ENCODE measurements at places on chromosomes 2 and 18.

- peak; percentile 17 for DNase-seq
Observed at GRCh38 chr2:219218217-219218731, 484 bp downstream of the ABCB6 start.

- DNase-seq: no peak
Observed at GRCh38 chr2:198890490-198890889, 567.2 kb downstream of the SATB2 start.

- DNase-seq: no peak
Observed at GRCh38 chr18:40608226-40608625, 1346.8 kb upstream of the PIK3C3 start.

- DNase-seq: no peak
Observed at GRCh38 chr2:175396696-175397095, 215.2 kb upstream of the ATP5MC3 start.

- DNase-seq: no peak
Observed at GRCh38 chr2:112615051-112615450, 30.6 kb downstream of the CHCHD5 start.

DNA sequence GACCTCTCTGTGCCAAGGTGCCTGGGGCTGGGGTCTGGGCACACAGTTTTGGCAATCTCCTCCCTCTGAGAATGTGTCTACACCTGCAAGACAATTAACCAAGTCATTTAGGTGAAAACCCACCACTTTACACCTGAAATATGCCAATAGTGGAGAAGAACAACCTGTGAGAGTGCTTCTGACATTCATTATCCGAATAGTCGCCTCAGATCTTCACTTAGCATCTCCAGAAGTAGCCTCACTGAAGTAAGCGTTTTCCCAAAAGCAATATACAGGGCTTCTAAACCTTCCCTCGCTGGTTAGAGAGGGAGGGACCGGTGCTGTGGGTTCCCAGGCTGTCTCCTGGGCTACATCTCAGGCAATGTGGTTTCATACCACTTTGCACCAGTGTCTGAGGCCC, 173.5 kb downstream of the DDX1 start:
- no peak for DNase-seq

- no peak for DNase-seq
Observed at GRCh38 chr2:15560140-15560987, 770 bp downstream of the NBAS start.

DNA sequence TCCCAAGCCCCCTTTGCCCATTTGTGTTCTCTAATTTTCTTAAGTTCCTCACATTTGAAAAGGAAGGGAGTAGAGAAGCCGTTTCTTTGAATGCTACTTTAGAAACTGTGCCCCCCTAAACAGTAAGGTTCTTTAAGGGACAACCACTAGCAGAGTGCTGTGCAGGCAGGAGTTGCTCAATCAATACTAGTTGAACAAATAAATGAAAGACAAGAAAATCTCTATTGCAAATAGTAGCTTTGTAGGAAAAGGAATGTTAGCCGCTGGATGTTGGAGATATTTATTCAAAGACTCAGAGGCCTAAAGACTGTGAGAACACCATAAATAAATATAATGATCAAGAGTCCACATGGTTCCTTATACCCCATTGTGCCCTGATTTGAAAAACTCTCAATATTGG, 119.8 kb upstream of the SMAD7 start:
- no peak for DNase-seq

DNA sequence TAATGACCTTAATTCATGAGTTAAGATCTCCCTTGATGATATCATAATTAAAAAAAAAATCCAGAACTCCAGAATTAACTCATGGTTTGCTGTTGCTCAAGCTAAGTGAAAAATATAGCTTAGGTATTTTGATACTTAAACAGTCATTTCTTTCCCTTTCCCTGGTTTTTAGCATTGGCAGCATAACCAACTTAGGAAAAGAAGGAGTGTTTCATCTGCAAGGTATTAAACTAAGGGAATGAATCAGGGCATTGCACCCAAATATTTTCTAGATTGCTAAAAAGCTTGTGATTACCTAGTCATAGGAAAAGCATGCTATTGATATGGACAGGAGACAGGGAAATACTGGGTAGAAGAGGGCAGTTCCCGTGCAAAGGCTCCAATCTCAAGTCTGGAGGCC, 207.2 kb downstream of the LRP1B start:
- no peak for DNase-seq

DNA sequence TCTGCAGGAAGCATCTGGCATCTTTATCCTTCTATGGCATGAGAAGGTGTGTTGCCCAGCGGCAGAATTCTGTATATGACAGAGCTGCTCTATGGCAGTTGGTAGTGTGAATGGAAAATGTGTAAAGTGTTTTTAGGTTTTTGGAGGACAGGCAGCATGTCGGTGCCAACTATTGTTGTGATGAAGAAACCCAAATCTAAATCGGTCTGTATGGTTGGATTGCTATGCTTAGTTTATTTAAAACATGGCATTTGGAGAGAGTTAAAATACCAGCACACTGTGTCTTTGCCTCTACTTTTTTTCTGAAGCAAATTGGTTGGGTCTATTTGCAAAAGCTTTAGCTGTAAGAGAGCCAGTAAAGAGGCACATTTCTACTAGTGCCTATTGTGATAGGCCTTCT, 136.7 kb downstream of the CTNNA2 start:
- DNase-seq: no peak

- DNase-seq: no peak
Observed at GRCh38 chr2:6872394-6872793, 5.2 kb upstream of the RSAD2 start.

DNA sequence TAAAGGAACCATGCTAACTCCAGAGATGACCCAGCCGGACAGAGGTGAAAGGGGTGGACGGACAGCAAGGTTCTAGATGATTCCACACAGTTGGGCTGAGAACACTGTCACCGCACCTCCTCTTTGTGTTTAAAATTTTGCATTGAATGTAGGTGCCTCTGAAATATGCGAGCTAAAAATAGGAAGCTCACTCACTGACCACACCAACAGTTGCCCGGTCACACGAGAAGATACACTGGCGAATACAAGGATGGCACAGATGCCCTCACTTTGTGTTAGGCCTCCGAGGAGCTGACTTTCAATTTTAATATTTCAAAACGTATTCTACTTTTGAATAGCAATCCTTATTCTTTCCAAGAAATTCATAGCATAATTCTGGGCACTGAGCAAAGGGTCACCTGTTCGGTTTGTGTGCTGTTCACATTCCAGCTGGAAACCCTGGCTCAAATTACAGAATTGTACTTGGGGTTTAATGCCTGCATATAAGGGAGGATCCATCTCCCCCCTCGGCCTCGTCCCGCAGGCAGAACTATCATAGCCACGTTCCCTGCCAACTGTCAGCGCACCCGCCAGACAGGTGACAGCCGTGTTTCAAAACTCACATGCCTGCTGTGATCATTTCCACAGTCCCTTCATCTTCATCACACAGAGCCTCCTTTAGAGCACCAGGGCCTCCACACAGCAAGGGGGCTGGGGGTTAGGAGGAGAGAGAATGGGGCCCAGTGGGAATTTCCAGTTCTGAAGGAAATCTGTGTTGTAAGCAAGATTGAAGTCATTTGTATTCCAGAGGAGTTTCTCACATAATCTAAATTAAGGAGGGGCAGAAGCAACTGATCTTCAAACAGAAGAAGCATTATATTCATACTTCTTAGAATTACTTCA, 48.2 kb downstream of the ADI1 start:
- DNase-seq: no peak

DNA sequence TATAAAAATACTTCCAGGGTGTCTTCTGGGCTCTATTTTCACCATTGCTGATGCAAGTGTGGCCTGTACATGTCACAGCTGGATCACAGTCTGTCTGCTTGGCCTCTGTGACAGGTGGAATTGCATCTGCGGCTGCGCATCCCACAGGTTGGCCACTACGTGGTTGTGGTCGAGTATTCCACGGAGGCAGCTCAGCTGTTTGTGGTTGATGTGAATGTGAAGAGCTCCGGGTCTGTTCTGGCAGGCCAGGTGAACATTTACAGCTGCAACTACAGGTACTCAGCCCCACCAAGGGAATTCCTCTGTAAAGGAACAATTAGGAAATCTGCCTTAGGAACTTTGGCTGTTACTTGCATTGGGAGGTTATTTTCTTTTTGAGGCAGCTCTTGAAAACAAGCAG, 144.5 kb downstream of the LAMA3 start:
- DNase-seq: no peak

- no peak for DNase-seq
Observed at GRCh38 chr2:30781961-30782533, 25.2 kb downstream of the CAPN13 start.

GRCh38 chr2:74481961-74482800, 617 bp downstream of the CCDC142 start:
- DNase-seq: no peak

GRCh38 chr18:69518989-69519388, 118.3 kb downstream of the DOK6 start:
- DNase-seq: no peak

DNA sequence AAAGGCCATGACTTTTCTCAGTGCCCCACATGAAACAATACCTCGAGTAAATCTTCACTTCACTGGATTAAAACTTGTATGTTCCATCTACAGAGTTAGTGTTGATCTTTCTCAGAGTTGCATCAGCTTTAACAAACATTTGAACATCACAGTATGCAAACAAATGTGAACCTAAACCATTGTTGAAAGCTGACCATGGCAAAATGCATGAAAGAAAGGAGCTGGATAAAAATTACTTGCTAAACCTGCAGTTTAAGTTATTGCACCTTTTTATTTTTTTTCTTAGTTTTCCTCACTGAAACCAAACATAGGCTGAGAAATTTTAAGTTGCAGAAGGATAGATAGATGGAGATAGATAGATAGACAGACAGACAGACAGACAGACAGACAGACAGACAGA, 107.2 kb upstream of the UGP2 start:
- no peak for DNase-seq

GRCh38 chr2:15909157-15909556, 31.2 kb upstream of the MYCN start:
- no peak for DNase-seq

GRCh38 chr2:196153480-196153879, 17.9 kb downstream of the STK17B start:
- DNase-seq: no peak

- DNase-seq: no peak
Observed at GRCh38 chr2:71473346-71474031, 20.1 kb downstream of the DYSF start.

- DNase-seq: no peak
Observed at GRCh38 chr2:155866477-155866876, 466.0 kb downstream of the NR4A2 start.

GRCh38 chr2:127678531-127678930, 3.2 kb upstream of the LIMS2 start:
- no peak for DNase-seq

- DNase-seq: no peak
Observed at GRCh38 chr2:215271446-215271845, 40.4 kb upstream of the ATIC start.

GRCh38 chr18:7034924-7035323, 82.7 kb downstream of the LAMA1 start:
- no peak for DNase-seq

DNA sequence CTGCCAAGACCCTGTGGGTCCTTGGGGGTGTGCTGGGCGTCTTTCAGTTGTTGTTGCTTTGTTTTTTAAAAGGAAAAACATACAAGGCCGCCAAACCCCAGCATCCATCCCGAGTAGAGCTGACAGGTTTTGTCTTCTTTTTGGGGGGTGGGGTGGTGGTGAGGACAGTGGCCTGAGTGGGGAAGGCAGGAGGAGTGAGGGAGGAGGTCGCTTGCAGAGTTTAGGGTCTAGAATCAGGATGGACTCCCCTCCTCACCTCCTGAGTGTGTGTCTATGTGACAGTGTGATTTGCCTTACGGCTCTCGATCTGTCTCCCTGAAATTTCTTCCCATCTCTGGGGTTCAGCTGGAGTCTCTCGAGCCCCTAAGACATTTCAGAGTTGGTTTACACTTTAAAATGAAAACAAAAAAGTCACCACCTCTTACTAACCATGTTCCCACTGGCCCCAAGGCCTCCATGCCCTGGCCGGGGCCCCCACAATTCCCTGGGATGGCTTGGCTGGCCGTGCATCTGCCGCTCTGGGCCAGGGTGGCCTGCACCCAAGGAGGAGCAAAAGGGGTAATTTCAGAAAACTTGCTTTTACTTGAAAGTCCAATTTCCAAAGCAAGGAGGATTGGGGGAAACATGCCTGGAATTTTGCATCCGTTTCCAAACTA, 5.0 kb downstream of the SIX3 start:
- DNase-seq: no peak

DNA sequence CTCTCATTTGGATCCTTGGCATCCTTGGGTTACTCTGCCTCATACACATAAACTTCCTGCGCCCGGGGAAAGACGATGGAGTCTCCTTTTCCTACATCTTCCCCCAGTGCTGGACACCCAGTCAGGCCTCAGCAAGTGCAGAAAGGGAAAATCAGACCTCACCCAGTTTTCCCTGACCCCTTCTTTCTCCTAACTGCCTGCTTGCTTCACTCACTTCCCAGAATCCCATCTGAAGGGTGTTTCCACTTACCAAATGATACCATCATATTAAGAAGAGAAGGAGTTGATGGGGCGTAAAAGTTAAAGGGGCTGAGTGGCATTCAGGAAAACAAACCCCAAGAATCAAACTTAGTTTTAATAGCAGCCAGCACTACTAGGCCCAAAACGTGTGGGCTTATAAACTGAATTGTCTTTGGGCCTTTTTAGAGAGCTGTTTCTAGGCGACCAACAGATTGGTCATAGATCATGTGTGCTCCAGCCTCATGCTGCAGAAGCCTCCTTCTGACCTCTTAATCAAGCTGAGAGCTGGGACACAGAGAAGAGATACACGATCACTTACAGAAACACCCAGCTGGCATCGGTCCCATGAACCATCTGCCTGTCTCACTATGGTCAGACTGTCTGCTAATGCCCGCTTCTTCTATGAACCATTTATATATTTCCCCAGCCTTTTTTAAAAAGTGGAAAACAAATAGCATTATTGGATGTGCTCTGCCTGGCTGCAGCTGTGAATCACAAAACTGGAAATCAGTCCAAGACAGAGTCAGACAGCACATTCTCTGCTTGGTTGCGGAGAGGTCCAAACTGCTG, 165.7 kb upstream of the SLC14A2 start:
- DNase-seq: no peak

GRCh38 chr2:34909992-34910705, 1311.0 kb upstream of the FAM98A start:
- DNase-seq: no peak

DNA sequence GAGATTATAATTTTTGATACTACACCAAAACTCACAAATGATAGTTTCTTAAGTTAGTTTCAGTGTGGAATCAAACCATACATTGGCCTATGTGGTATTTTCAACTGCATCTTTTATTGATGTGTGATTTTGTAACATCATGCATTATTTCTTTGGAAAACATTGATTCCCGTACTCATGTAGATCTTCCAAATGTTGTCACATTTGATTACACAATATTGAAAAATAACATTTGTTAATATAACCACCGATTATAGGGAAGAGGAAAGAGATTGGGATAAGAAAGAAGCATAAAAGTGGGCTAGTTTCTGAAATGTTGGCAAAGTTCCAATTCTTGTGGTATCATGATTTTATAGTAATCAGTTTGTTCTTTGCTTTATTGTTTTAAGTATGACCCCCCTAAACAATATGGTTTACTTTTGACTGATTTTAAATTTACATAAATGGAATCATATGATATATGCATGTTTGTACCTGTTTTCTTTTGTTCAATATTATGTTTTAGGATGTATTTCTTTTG, 117.2 kb upstream of the OTX1 start:
- no peak for DNase-seq
